SIG-M5 (cell line): ENCODE measurements at places on chromosomes 13 and 19.

DNA sequence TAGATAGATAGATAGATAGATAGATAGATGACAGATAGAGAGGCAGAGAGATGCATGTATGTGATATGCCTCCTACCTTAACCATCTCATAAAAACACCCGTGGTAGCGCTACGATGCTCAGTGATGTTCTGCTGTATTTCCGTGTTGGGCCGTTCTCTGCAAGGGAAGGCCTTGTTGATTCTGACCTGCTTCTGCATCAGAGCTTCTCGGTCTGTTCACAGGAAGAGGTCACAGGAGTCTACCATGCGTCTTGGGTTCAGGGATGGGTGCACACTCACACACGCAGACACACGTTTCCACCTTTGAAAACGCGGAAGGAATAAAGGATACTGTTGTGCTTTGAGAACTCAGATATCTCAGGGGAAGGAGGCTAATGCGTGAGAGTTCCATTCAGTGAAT is 316.9 kb downstream of the TEX29 start:
- no peak for DNase-seq

DNA sequence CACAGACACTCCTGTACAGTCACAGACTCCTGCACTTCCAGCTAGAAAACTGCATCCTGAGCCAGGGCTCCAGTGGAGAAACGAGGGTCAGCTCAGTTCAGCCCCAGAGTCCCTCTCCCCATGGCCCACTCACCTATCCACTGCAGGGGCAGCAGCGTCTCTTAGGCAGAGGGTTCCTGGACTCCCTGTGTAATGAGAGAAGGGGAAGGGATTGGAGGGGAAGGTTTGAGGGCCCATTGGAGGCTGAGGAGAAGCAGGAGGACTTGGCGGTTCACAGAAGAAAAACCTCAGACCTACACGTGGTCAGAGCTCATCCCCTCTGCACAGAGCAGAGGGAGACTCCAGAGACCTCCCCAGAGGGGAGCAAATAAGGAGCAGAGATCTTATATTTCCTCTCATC is 9.2 kb upstream of the CEACAM18 start:
- DNase-seq: no peak

GRCh38 chr13:98690348-98691022 is 62.0 kb downstream of the SLC15A1 start:
- DNase-seq: no peak

DNA sequence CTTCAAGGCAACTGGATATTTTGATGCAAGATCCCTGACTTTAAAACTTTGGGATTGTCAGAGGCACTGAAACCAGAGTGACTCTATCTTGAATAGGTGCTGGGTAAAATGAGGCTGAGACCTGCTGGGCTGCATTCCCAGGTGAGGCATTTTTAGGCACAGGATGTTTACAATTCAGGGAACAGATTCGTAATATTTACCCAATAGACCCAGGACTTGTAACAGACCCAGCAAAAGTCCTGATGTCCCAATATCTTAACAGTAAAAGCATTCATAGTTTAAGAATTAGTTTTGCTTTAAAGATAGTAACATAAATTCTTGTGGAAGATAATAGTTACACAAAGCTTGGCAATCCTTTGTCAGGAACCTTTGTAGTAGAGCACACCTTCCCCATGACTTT is 166.2 kb downstream of the FGF14 start:
- DNase-seq: no peak

DNA sequence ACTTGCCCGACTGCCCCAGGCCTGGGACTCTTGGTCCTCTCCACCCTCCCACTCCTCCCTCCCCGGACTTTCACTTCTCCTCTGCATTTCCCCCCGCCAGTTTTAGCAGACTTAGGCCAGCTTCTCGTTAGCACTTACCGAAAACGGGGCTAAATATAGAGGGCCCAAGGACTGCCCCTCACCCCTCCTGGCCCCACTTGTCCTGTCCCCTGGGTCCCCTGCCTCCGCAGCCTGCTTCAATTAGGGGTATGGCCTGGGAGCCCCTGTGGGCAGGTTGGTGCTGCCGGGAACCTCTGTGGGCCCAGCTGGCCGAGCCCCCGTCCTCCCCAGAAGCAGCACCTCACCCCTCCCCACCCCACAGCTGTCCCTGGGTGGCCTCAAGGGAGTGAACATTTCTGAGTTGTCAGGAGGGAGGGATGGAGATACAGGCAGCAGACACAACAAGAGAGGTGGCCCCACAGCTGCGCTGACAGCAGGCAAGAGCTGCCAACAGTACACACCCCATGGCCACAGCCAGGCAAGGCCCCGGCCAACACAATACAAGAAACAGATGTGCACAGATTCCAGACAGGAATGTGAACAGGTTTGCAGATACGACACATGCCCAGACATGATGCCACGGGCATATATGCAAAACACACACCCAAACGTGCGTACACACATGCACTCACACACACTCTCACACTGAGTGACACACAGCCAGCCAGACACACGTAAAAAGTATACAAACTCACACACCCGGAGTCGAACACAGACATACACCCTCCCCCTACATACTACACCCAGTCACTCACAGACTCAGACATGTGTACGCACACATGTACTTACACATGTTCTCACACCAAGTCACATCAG is 2.6 kb downstream of the POU2F2 start:
- no peak for DNase-seq

DNA sequence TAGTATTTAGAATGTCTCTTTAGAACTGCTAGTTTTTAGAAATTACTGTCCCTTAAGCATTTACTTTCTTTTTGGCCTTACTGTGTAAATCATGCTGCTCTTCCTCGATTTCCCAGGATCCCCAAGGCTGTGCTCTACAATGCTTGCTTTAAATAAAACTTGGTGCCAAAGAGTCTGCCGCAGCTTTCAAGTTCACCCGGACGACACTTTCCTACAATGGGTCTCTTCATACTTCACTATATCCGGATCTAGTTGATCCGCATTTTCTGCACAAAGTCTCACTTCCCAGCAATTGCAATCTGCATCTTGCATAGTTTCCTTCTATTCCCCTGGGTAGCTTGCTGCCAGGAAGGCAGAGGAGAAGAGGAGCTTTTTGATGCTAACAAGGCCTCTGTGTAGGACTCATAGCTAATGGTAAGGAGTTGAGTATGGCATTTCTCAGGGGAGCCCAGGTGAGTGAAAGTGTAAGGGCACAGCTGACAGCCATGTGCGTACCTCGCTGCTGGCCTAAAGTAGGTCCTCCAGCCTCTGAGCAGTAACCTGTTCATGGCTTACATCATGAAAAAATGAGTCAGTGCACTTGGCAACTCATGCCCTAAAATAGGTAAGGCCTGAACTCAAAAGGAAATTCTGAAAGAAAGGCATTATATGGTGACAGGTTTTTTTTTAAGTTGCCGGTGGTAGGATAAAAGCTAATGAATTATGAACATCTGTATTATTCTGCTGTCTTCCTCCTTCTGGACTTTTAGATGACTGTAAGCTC is 101.6 kb downstream of the ENOX1 start:
- no peak for DNase-seq

DNA sequence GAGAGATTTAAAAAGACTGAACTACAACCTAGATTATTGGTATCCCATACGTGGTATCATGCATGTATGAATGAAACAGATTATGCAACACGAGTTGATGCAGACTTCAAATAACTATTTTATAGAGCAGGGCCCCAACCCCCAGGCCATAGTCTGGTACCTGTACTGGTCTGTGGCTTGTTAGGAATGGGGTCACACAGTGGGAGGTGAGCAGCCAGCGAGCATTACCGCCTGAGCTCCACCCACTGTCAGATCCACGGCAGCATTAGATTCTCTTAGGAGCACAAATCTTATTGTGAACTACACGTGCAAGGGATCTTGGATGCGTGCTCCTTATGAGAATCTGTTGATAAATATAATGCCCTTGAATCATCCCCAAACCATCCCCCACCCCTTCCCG is 320.2 kb downstream of the TBC1D4 start:
- DNase-seq: no peak

- DNase-seq: no peak
Observed at GRCh38 chr13:107211073-107211472, 643.1 kb upstream of the ARGLU1 start.

GRCh38 chr13:40920826-40921225 is 98.3 kb downstream of the ELF1 start:
- no peak for DNase-seq

GRCh38 chr19:36686365-36687213 is 823 bp upstream of the ZNF567 start:
- DNase-seq: no peak

DNA sequence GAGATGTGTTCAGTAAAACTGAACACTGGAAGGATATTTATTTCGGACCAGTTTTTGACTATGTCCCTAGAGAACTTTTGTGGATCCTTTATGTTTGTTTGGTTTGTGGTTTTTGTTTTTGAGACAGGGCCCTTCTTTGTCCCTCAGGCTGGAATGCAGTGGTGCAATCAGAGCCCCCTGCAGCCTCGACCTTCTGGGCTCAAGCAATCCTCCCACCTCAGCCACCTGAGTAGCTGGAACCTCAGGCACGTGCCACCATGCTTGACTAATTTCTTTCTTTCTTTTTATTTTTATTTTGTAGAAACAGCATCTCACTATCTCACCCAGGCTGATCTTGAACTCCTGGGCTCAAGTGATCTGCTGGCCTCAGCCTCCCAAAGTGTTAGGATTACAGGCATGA is 955 bp upstream of the ZNF709 start:
- no peak for DNase-seq

GRCh38 chr19:54877471-54877870 is 3.4 kb downstream of the FCAR start:
- DNase-seq: no peak
